Stimulated activated CD4-positive, alpha-beta T cell treated with anti-CD3 and anti-CD28 coated beads, Interleukin-2, amount 100 ng/mL, for 4 hours (primary cell): ENCODE measurements at places on chromosomes 11 and 22.
A peak's percentile ranks its signal among the peaks of the same experiment; 100 is the strongest.

- no peak for DNase-seq
Observed at GRCh38 chr11:92504534-92504933, 279.9 kb downstream of the FAT3 start.

- DNase-seq = no peak
Observed at GRCh38 chr11:65642014-65642671, 4.2 kb downstream of the SIPA1 start.

DNA sequence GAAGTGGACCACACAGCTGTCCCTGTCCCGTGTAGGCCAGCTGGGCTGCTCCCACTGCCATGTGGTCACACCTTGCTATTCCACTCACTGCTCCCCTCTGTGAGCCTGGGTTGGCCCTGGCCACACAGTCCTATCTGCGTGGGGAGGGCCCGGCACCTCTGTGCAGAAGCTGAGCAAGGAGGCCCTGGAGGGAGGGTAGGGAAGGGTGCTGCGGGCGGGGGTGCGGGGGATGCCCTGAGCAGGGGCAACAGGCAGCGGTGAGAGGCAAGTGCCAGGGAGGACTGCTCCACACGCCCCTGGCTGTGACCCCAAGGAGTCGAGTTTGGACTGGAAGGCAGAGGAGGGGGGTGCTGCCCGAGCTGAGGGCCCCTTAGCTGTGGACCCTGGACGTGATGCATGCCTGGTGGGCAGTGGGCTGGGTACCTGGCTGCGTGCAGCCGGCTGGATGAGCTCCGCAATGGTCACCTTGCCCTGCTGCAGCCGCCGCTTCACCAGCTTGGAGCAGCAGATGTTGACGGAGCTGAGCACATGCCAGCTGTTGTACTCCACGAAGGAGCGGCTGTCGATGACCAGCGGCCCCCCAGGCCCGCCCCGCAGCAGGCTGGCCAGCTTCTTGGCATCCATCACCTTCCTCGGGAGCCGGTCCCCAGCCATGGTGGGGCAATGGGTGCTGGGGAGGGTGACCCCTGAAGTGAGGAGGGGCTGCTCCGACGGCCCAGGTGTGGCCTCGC lies 6.7 kb downstream of the DUSP8 start:
- no peak for DNase-seq

DNA sequence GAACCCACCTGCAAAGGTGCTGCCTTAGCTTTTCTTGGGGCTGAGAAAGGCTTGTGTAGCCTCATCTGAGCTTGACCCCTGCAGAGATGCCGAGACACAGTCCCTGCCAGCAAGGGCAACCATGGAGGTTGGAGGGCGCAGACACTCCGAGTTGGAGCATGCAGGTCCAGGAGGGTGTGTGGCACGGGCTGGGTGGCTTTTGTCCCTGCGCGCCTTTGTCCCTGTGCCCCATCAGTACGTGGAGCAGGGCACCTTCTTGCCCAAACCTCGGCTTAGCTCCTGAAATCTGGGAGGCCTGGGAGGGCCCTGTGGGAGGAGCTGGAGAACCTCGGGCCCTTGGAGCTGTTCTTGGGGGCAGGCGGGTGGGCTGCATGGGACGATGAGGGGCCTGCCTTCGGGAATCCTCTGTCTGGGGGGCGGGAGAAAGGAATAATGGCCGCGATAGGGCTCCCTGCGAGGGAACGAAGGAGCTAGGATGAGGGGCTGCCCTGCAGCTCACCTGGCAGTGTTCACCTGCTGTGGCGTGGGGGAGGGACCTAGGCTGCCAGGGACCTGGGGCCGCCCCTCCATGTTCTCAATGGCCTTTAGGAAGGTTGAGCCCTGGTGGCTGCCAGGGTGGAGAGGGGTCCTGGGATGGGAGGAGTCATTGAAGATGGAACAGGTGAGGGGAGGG lies 3.4 kb downstream of the BRSK2 start:
- DNase-seq = no peak

DNA sequence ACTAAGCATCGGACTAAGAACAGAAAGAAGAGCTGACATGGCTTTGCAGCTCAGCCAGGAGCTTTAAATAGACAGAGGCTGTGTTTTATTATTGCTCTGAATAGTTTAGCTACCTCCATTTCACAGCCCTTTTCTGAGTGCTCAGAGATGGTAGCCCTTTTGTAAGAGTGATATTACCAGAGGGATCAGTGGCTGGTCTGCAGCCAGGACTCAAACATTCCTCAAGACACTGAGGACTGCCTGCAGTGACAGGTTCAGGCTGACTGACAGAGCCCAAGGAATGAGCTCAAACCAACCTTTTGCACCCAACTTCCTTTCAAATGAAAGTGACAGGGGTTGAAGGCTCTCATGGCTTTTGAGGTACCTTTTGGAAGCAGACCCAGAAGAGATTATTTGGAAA lies 189.0 kb downstream of the DDX10 start:
- DNase-seq = no peak

- DNase-seq = no peak
Observed at GRCh38 chr11:34757026-34757451, 136.1 kb downstream of the EHF start.

- no peak for DNase-seq
Observed at GRCh38 chr11:69818231-69818602, 999 bp downstream of the FGF3 start.

DNA sequence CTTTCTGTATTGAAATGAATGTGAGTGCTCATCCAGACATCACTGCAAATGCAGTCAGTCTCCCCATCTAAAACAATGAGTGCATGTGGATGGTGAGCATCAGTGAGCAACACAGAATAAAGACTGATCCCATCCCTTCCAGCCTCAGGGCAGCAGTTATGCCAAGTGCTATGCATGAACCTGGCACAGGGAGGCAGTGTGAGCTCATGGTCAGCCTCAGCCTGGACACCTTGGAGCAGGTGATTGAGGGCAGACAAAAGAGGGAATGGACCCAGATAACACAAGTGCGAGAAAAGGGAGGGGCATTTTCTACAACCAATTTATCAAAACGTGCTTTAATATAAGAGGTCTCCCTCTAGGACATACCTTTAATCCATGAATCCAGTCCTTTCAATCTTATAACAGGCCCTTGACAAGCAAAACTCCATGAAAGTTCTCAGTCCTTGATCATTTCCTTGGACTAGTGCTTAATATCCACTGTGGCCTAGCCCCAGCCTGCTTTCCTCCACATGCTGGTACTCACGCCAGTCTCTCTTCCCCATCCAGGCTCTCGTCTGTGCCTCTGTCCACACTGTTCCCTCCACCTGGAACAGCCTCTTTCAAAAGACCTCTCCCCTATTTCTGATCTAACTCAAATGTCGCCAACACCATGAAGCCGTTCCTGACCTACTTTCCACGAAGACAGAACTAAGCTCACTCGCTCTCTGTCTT lies 50.5 kb upstream of the LRRC55 start:
- no peak for DNase-seq

DNA sequence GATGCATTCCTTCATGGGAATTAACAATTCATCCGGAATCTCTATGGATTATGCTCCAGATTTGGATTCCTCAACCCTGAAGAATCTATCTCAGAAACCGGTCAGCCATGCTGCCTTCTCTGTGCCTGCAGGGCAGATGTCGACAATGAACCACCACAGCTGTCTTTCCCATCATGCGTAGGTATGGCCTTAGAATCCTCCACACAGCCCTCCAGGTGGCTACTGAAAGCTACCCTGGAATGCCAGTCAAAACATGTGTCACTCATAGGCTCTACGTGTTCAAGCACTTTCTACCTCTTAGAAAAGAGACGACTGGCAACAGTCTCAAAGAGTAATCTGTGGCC lies 19.4 kb downstream of the MAML2 start:
- DNase-seq = no peak

- DNase-seq = no peak
Observed at GRCh38 chr11:115660030-115660805, 156.0 kb upstream of the CADM1 start.

GRCh38 chr11:66619080-66619554 lies 2.7 kb downstream of the RBM14 start:
- no peak for DNase-seq

- DNase-seq = no peak
Observed at GRCh38 chr22:22088658-22089458, 106.3 kb upstream of the TOP3B start.

DNA sequence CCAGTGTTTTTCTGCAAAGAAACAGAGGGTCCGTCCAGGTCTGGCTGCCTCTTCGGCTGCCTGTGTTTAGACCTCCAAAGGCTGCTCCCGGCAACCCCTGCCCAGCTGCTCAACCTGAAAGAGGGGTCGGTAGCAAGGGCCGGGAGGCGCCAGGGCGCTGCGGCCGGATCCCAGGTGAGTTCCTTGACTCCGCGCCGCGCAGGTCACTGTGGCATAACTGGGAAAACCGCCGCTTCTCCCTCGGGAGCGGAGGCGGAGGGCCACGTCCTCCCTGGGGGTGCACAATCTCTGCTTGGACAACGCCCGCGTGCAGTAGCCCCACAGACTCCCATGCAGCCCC lies 1.0 kb upstream of the BRSK2 start:
- DNase-seq = no peak

DNA sequence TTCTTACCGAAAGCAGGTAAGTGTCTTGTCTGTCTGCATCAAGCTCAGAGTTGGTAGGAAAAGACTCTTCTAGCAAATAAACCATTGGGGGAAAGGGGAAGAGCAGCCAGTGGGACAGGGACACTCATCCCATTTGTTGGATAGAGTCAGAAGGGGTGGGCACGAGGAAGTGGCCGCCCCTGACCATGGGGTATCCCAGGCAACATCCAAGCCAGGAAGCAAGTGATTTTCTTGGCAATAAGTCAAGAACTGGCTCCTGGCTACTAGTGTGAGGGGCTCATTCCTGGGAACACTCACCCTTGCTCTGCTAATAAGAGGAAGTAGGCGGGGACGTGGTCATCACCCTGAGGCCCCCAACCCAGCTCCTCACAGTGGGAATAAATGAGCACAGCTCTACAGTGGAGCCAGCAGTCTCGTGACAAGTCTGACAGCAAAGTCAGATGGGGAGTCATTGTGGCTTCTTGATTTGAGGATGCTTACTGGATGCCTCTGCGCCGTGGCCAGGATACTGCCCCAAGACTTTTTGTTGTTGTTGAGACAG lies 6.7 kb downstream of the SLC25A18 start:
- DNase-seq = no peak

GRCh38 chr11:127119356-127119755 lies 118.8 kb upstream of the KIRREL3 start:
- no peak for DNase-seq

GRCh38 chr11:119300198-119300964 lies 16.5 kb downstream of the MCAM start:
- no peak for DNase-seq

- DNase-seq = peak; percentile 68
Observed at GRCh38 chr22:30435674-30436126, 10.1 kb downstream of the MTFP1 start.

DNA sequence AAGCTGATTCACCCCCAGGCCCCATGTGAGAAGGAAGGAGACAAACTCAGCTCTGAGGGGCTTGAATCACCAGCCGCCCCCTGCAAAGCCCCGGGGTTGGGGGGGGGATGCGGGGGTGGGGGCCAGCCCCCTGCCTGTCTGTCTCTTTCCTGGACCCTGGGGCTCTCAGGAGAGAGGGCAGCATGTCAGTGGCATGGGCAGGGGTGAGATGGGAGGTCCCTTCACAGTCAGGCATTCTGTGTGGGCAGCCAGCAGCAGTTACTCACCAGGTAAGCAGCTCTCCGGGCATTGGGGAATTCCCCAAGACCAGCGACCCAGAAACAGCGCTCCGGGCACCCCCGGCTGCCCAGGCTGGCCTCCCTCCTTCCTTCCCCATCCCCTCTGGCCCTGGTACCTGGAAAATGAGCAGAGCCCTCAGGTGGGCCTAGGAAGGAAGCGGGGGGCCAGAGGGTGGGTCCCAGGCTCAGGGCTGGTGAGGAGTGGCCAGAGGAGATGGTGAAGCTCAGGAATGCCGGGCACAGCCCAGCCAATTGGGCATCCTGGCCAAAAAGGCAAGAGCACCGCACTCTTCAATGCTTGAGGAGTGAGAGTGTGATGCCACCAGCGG lies 4.2 kb upstream of the LIF start:
- DNase-seq = no peak

- DNase-seq = no peak
Observed at GRCh38 chr11:106670069-106670468, 348.2 kb downstream of the GUCY1A2 start.

GRCh38 chr11:118198370-118198769 lies 21.9 kb upstream of the SCN2B start:
- peak; percentile 79 for DNase-seq

DNA sequence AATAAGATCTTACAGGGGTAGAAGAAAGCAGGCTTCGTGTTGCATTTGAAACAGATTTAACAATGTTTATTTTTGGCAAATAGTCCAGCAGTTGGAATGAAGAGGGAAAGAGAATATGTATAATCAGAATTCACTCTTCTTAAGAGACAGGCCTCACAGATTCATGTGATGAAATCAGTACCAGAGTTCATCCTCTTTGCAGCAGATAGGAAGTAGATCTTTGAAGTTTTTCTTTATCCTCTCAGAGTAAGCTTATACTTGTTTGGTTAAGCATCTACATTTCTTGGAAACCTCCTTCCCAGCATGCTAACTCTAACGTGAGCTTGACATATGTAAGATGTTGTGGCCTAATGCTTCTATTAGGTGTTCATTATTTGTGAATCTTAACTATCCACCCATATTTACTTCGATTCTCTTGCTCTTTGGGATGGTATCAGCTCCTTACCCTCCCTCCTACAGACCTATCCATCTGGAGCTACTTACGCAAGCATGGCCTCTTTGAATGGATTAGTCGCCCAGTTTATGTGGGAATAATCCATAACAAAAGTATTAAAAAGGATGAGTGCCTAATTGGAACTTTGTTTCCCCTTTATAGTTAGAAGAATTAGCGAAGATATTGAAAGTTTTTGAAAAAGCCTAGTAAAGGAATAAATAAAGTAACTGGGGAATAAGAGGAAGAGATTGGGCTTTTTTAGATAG lies 80.1 kb downstream of the PRMT3 start:
- no peak for DNase-seq

GRCh38 chr22:29308791-29309262 lies 2.4 kb downstream of the GAS2L1 start:
- DNase-seq = no peak
